Stimulated activated CD4-positive, alpha-beta T cell treated with anti-CD3 and anti-CD28 coated beads, Interleukin-2, amount 100 ng/mL, for 4 hours (primary cell): ENCODE measurements at places on chromosomes 16 and 17.
A peak's percentile ranks its signal among the peaks of the same experiment; 100 is the strongest.

GRCh38 chr17:55427587-55427882 lies 5.9 kb upstream of the MMD start:
- no peak for DNase-seq

- no peak for DNase-seq
Measured at GRCh38 chr17:915538-916201, 63.9 kb downstream of the NXN start.

DNA sequence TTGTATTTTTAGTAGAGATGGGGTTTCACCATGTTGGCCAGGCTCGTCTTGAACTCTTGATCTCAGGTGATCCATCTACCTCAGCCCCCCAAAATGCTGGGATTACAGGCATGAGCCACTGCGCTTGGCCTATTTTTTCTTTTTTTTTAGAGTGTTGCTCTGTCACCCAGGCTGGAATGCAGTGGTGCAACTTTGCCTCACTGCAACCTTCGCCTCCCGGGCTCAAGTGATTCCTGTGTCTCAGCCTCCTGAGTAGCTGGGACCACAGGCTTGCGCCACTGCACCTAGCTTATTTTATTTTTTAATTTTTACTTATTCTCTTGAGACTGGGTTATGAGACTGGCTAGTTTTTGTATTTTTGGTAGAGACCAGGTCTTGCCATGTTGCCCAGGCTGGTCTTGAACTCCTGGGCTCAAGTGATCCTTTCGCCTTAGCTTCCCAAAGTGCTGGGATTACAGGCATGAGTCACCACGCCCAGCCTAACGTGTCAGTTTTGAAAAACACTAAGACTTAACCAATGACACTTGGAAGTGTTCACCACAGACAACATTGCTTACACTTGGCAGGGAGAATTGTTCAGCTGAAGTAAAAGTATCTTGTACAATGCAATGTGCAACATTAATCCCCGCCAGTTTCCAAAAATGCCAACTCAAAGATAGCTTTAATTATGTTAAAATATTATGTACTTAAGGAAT lies 26.9 kb downstream of the ATAD5 start:
- no peak for DNase-seq

DNA sequence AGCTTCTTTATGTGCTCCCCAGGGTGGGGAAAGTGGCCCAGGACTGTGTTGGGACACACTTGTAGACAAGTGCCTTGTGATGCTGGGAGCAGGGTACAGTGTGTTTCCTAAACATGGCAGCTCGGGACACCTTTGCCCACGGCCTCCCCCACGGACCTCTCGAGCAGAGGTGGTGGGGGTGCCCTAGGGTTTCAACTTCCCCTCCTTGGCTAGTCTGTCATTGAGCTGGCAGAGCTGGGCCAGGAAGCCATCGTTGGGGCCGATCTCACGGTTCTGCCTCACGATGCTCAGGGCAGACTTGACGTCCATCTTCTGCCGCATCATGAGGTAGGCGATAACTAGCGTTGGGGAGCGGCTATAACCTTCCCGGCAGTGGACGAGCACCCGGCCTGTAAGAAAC lies 9.4 kb downstream of the DUSP3 start:
- no peak for DNase-seq

- no peak for DNase-seq
Measured at GRCh38 chr16:61002479-61003204, 1033.6 kb downstream of the CDH8 start.

DNA sequence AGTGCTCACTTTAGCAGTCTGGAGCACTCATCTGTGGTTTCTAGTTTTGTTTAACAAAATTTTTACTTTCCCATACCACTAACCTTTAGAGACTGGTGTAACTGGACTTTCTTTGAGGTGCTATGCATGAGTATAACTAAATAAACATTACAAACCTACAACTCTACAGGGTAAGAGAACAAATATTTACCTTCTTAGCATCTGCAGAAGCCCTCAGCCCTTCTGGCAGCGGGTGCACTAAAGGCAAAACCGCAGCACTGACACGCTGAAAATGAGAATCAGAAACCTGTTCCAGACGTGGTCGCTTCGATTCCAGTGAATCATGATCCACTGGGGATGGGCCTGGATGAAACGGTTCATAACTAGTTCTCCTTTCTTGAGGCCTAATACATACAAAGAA lies 43.7 kb downstream of the NCOR1 start:
- no peak for DNase-seq

- DNase-seq = no peak
Measured at GRCh38 chr17:29867643-29868181, 62.3 kb downstream of the SSH2 start.

- no peak for DNase-seq
Measured at GRCh38 chr17:40293363-40293762, 5.7 kb downstream of the CDC6 start.

DNA sequence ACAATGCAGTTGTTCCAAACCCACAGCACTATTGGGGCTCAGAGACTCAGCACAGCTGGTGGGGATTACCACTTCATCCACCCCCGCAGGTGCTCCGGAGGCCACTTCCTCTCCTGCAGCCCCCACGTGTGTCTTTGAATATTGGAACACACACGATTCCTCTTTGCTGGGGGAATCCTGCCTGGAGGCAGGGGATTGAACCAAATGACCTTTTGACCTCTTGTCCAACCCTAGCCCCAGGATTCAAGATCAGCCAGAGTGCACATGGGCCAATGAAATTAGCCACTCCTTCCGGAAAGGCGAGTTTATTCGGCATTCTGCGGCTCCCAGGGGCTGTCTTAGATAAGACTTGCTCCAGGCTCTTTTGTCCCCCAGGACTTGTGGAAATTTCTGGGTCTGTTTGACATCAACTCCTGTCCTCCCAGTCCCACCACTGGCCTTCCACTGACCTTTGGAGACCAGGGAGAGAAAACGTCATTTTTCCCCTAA lies 350.2 kb downstream of the FOXL1 start:
- DNase-seq = no peak

GRCh38 chr17:55567240-55568214 lies 56.3 kb upstream of the SMIM36 start:
- no peak for DNase-seq

GRCh38 chr17:4948166-4948930 lies at the start of gene PFN1:
TSS of gene PFN1 (minus strand) at chr17:4948530. CDS start at chr17:4948394, 136 bp downstream.
- peak; percentile 85 for DNase-seq

- DNase-seq = no peak
Measured at GRCh38 chr17:83116311-83116771, 36.9 kb downstream of the METRNL start.
